H4 (cell line): ENCODE measurements at places on chromosomes 12 and 14. TPM values are rescaled to one million over a fixed set of nuclear protein-coding genes. Genes with fewer than 3 reads are reported as not detected.
A peak's percentile ranks its signal among the peaks of the same experiment; 100 is the strongest.

DNA sequence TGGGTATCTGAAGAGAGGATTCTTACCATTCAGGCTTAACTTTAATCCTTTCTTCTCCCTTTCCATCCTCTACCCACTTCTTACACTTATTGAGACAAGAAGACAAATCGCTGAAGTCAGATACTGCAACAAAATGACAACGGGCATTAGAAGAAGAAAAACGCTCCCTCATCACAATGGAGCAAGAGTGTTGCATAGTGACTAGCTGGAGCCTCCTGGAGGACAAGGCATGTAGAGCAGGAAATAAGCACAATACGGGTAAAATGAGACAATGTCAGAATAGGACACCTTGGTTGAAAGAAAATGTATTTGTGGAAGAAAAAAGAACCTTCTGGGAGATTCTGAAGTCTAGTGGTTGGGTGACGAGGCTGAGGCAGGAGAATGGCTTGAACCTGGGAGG is 501.0 kb downstream of the RERGL start:
- DNase-seq, result peak; percentile 64

- peak; percentile 26 for DNase-seq
Measured at GRCh38 chr12:74293689-74294131, 243.9 kb upstream of the ATXN7L3B start.

DNA sequence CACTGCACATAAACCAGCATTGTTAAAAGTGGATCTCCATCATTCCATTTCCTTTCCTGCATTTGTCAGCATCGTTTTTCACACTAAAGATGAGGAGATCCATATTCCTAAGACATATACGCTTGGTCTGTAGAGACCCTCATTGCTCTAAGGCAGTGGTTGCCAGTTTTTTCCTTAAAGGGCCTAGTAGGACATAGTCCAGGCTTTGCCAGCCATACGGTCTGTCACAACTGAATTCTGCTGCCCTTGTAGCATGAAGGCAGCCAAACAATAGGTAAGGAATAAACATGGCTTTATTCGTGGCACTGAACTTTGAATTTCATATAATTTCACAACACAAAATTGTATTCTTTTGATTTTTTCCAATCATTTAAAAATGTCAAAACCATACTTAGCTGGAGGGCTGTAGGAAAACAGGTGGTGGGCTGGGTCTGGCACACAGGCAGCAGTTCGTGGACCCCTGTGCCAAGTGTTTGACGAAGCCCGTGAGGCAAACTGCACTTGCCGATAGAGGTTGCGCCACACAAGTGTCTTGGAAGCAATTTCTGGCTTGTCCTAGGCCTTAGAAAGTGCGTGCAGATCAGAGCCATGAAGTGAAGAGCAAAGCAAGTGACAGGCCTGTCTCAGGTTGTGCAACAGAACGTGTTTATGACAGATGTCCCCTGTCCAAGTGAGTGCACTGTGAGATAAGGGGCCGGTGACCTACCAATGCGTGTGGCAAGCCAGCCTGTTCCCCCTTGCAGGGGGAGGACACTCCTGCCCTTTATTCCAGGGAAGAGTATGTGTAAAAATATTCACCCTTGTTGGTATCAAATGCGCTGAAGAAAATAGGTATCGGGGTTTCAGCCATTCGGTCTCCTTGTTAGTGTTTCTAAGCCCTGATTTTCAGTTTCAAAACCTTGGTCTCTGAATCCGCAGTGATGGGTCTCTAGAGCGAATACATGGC is 916 bp upstream of the CHPT1 start:
- no peak for DNase-seq

GRCh38 chr12:27549236-27549800 is 25.3 kb downstream of the PPFIBP1 start:
- DNase-seq, result peak; percentile 58

DNA sequence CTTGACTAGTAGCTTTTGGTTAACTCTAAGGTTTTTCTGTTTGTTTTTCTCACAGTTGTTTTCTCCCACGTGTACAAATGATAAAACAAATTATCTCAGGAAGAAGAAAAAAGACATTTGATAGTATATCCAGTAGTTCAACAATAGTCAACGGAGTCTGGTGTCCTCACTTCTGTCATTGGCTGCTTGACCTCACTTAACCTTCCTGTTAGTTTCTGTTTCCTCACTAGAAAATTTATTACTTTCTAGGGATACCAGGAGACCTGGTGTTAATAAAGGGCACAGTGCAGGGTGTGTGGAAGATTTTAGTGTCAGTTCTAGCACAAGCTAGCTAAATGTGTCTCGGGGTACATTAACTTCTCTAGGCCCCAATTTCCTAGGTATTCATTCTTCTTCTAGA is 116.0 kb downstream of the PRKCH start:
- DNase-seq, result no peak

DNA sequence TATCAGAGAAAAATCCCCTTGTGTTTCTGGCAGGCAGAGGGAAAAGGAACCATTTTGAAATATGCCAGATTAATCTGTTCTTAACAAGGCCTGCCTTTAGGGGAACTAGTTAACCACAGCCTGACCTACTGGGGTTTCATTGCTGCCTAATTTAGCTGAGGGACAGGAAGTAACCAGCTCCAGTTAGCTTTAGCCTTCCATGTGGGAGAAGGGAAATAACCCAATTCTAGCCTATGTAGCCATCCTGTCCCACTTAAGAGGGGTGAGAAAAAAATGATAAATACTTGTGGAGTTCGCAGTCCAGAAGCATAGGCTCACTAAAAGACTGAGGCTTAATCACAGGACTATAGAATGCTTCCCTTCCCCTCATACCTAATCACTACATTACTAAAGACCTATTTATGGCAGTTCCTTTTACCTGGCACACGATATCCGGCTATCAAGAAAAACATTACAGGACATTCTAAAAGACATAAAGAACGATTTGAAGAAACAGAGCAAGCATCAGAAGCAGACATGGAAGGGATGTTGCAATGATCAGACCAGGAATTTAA is 22.8 kb downstream of the COX8C start:
- DNase-seq, result no peak

DNA sequence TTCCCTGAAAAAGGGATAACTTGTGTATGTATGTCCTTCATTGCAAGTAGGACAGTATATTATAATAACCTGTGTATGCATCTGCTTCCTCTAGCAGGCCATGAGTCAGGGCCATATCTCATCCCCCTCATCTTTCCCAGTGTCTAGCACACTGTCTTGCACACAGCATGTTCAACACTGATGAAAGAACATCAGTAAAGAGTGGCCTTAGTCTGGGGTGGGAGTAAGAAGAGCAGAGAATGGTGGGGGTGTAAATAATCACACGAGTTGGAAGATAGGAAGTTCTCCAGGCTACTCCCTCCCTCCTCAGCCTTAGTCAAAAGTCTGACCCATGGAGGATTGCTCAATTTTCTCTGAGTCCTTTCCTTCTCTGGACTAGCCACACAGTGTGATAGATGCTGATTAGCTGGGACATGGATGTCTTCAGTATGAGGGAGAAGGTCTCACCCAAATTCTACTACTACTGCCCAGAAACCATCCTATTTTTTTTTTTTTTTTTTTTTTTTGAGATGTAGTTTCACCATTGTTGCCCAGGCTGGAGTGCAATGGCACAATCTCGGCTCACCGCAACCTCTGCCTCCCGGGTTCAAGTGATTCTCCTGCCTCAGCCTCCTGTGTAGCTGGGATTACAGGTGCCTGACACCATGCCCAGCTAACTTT is 14.6 kb upstream of the SP1 start:
- DNase-seq, result no peak

- no peak for DNase-seq
Measured at GRCh38 chr12:102436867-102437266, 43.5 kb downstream of the IGF1 start.

Gene CRY1
- 7.0 and 13.2 TPM in 2 replicates for total RNA-seq

Gene CELA1
- not detected in 2 replicates for total RNA-seq

Gene NAA25
- 14.1 and 35.8 TPM in 2 replicates for total RNA-seq

Gene SALL2
- total RNA-seq, result 0.06 and 0.75 TPM in 2 replicates

Gene MAP1LC3B2
- total RNA-seq, result 0.41 and 1.6 TPM in 2 replicates

Gene HDAC7
- total RNA-seq, result 10.0 and 13.7 TPM in 2 replicates

Gene CDK2
- 66.3 and 67.3 TPM in 2 replicates for total RNA-seq

Gene ERBB3
- 0.31 and 0.45 TPM in 2 replicates for total RNA-seq

Gene ADAMTS20
- 0.04 and 0.31 TPM in 2 replicates for total RNA-seq
